ENCODE measurements at places on chromosomes 11 and 22.

GRCh38 chr11:57871231-57871630 is 109.6 kb downstream of the CTNND1 start:
- no peak for DNase-seq

- DNase-seq: peak; percentile 23
Measured at GRCh38 chr22:26398741-26399153, 30.3 kb upstream of the ASPHD2 start.

DNA sequence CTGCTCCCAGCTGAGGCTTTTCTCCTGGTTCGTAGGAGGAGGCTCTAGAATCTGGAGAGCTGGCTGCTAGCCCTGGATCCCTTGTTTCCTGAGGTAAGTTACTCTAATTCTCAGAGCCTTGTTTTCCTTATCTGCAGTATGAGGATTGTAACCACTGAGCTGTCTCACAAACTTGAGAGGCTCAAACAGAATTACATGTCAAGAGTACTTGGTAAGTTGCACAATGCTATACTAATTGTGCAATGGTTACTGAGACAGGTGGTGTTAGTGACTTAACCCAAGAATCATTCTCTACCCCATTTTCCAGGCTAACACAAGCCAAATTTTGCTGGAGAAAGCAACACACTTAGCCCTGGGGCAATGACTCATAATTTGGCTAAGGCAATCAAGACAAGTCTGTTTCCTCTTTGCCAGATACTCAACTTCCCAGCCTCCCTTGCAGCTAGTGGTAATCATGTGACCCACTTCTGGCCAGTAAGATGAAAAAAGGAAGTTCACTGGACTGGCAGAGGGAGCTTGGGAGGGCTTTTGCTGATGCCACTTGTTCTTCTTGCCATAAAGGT is 348.0 kb downstream of the TENM4 start:
- DNase-seq: no peak

GRCh38 chr11:125724125-125724524 is 22.0 kb upstream of the PATE1 start:
- no peak for DNase-seq

GRCh38 chr11:15918212-15918611 is 438.1 kb downstream of the SOX6 start:
- no peak for DNase-seq

DNA sequence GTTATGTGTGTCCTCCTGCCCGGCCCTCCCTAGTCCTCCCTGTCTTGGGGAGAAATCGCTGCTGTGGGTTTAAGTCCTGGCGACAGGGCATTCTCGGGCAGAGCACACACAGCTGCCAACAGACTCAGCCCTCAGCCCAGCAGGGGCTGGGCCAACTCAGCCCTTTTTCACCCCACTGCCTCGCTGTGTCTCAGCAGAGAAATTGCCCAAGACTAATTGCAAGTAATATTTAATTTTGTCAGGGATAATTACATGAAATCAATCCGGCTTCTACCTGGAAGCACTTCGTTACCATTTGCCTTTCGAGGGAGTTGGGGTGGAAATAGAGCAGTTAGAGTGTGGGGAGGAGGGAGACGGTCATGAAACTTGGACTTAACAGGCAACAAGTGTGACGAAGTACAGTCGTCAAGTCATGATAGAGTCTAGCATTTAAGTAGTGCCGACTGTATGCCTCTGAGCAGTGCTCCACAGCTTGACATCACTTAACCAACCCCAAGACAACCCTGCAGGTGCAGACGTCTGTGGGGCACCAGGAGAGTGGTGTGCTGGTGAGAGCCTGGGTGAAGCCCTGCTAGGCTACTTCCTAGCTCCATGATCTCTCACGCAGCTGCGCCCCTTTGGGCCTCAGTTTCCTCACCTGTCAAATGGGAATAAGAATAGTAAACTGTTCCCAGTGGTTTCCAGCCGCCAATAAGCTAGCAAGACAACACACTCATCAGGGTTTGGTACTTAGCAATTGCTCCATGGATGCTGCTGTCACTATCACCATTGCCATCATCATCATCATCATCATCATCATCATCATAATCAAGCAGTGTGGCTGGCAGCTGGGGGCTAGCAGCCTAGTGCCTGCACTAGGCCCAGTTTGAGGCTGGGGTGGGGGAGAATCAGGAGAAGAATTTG is 29.2 kb downstream of the MN1 start:
- DNase-seq: no peak

DNA sequence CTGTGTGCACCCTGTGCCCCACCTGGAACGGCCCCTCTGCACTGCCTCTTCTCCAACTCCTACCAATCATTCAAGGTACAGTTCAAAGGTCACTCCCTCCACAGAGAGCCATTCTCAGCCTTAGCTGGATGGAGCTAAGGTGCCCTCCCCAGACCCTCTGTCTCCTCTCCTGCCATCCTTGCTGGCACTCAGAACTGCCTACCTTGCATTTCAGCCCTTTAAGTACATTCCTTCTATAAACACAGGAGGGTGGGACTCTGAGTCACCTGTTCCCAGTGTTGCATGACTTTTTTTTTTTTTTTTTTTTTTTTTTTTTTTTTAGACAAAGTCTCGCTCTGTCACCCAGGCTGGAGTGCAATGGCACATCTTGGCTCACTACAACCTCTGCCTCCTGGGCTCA is 8.6 kb downstream of the TTLL1 start:
- DNase-seq: no peak

DNA sequence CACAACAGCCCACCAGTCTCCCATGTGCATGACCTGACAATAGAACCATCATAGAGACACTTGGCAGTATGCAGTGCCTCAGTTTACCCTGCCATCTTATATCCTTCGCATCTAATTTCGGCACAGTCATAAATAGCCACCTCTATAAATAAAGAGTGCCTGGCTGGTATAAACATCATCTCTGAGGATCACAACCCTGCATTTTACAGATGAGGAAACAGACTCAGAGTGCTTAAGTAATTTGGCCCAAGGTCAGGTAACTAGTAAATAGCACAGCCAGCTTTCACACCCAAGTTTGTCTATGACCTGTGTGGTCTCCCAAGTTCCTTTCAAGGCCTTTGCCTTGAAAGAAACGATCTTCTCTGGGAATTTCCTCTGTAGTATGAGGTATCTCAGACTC is 44.6 kb downstream of the CYB5R2 start:
- no peak for DNase-seq

DNA sequence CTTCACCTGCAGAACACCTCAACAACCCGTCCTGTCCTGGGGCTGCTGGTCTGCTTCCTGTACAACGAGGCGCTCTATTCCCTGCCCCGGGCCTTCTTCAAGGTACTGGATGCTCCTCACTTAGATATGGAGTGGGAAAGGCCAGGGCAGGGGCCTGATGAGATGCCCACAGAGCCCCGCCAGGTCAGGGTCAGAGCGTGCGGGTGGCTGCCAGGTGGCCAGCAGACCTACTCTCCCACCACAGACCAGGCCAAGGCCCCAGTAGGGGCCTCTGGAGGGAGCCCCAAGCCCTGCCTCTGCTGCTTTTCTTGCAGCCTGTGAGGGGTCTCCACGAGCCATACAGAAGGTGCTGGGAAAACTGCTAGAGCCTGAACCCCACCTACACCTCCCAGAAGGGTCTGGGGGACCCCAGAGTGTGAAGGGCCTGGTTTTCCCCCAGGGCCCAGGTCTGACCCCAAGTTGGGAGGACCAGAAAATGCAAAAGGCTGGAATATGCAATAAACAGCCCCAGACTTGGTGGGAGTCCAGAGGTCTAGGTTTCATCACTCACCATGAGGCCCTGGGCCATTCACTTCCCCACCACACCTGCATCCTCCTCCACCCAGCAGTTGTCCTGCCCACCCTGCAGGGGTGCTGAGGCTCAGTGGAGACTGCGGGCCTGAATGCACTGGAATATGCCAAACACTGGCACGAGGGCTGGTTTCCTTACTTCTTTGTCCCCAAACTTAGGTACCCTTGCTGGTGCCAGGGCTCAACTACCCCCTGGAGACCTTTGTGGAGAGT is 14.7 kb downstream of the ZDHHC24 start:
- no peak for DNase-seq

GRCh38 chr11:84256618-84257017 is 970.5 kb upstream of the CCDC90B start:
- no peak for DNase-seq

Measured in GOT3 (cell line).